ENCODE measurements at places on chromosomes 3 and 15. TPM values are rescaled to one million over a fixed set of nuclear protein-coding genes. Genes with fewer than 3 reads are reported as not detected.

DNA sequence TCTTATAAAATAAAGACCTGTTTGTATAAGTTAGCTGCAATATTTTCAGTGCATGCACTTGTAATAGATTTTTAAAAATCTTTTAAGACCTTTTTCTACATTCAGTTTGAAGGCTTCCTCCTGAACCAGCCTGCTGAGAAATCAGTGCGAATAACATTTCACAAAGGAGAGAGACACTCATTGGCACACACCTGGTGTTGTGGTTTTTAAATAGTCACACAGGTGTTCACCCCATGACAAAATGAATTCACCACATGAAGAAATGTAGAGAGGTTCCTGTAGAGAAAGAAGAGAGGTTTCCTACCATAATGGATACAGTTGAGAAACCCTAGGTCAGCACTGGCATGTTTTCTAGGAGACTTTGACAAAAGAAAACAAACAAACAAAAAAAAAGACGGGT lies 237.3 kb downstream of the CNTN6 start:
- no peak for DNase-seq

DNA sequence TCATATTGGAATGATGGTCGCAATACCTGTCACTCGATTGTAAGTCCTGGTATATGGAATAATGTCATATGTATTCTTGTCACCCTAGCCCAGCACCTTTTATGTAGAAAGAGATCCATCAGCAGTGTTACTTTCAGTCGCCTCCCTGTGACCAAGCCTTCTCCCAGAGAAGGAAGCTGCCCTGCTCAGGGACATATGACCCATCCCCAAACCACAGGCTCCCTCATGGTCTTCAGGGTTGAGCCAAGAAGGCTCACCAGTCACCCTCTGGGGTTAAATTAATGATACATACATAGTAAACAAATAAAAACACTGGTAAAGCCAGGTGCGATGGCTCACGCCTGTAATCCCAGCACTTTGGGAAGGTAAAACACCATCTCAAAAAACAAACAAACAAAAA lies 4.6 kb upstream of the MFGE8 start:
- DNase-seq, result no peak

DNA sequence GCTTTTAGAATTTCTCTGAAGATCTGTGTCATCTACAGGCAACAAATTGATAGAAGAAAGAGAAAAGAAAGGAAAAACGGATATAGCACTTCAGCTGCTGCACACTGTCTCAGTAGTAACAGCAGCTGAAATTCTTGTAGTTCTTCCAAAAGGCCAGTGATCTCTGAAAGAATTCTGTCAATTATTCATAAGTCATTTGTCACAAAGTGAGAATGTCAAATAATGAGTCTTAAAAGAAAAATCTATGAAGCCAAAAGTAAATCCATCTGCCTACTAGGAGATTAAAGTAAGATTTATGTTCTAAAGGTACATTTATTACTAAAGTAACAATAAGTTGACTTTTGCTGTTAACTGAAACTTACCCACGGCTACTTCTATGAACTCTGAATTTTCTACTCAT lies 24.6 kb downstream of the IFT80 start:
- no peak for DNase-seq

DNA sequence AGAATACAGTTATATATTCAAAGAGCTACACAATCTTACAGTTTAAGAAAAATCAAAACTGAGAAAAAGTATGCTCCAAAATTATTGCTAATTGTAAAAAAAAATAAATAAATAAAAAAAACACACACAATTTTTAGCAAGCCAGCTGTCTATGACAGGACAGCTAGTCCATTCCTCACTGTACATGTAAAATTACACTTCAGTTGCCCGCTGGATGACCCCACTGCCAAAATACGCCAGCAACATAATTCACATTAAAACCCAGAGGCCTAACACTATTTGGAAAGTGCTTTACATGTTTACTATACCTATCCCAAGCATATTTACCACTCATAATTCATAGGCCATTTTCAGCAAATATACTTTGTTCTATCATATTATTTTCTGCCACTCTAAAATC lies 5.8 kb downstream of the MYO9A start:
- no peak for DNase-seq

GRCh38 chr15:52261498-52262242 lies 33.9 kb downstream of the MYO5C start:
- no peak for DNase-seq

DNA sequence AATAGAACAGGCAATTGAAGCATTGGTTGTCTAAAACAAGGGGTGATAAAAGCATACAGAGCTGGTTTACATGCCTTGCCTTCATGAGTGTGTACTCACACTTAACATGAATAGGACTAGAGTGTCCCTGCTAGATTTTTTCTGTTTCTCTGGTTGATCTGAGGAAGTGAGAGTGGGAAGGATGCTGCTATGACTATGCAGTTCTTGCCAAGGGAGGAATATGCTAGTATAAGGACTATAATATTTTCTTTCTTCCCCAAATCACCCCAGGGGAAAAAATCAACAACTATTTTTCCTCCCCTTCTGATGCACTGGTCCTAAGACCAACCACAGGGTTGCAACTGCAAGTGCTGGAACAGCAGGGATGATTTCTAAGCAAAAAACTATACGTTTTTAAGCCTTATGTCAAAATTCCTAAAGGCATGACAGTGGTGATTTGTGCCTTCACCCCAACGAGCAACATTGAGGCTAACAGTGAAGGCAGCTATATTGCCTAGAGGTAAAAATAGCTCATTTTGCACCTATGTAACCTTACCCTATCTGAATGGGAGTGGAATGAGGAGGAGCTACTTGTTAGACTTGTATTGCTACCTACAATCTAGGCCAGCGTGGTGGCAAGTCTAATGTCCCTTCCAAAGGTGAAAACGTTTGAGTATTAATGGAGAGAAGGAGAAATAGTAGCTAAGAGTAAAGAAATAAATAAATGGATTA lies 33.5 kb upstream of the USP8 start:
- DNase-seq, result no peak

DNA sequence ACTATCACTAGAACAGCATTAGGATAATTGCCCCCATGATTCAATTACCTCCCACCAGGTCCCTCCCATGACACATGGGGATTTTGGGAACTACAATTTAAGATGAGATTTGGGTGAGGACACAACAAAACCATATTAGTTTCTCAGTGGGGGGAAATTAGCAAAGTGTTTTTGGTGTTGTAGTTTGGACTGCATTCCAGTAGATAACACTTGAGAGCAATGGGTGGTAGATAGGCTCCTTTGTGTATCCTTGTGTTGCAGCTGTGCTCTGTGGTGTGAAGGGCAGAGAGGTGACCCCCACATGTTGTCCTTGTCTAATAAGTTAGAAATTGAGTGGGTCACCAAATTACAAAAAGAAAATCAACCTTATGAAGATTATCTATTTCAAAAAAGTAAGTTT lies 223.8 kb downstream of the SATB1 start:
- DNase-seq, result no peak

GRCh38 chr3:142782616-142783015 lies 58.8 kb downstream of the TRPC1 start:
- no peak for DNase-seq

- DNase-seq, result no peak
Measured at GRCh38 chr3:46082849-46083248, 55.6 kb upstream of the XCR1 start.

DNA sequence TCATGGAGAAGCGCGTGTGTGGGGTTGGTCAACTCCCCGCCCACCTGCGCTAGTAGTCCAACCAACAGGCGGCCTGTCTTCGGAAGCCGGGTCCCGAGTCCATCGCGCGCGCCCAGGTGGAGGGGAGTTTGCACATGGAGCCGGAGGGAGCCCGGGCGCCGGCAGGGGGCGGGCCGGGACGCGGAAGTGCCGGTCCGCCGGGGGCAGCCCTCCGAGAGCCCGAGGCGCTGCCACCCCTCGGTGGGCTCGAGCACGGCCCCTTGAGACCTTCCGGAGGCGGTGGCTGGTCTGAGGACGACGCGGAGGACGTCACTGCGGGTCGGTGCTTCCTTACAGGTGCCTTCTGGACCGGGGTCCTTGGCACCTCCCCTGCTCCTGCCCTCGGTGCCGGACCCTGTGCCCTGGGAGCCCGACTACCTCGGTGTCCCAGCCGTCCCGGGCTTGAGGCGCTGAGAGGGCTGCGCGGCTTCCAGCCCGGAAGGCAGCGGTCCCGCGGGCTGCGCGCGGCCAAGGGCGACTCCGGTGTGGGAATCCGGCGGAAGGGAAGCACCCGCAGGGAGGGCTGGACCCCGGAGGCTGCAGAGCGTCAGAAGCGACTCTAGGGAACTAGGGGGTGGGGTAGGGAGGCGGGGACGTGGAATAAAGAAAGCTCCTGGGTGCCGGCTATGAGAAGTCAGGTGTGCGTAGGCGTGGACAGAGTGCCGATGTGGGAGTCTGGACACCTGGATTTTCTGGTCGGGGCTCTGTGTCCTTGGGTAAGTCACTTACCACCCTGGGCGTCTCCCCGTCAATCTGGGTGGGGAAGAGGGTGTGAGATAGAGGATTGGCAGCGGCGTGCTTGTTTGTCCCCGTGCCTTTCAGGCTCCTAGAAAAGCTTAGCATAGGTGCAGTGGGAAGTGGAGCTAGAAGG lies 212.3 kb downstream of the FGF12 start:
- peak; percentile 14 for DNase-seq

GRCh38 chr15:42494998-42495360 lies 455 bp upstream of the SNAP23 start:
- no peak for DNase-seq

DNA sequence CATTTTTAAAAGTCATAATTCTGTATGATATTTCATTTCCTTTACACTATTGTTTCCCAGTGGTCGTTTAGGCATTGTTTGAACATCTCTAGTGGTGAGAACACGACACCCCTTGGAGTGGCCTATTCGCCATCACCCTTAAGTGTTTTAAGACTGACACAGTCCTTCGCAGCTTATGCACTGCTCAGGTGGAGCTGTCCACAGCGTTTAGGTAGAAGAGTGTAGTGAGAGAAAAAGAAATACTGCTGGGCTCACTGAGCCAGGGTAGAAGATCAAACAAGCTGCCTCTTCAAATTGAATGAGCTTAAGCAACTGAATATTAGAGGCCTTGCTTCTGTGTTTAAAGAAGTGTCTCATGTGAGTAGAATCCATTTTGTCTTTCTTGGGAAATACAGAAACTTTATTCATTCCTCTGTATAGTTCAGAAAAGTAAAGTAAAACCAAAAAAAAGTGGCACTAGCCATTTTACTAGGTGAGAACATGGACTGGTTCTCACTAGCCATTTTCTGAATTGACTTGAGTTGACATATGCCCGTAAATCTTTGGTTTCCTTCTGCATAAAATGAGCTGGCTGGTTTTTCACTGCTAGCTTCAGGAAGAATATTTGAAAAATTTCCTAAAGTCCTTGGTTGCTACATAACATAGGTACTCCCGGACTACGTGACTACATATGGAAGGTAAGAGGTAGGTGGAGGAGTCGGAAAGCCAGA lies 155.9 kb downstream of the P3H2 start:
- no peak for DNase-seq

Gene ETV5
- total RNA-seq, result 9.2 TPM

Gene GP9
- total RNA-seq, result not detected

Measured in mucosa of descending colon (tissue), 3 donors.